Skin of body (tissue), 3 donors: ENCODE measurements at places on chromosomes 6 and 20.

DNA sequence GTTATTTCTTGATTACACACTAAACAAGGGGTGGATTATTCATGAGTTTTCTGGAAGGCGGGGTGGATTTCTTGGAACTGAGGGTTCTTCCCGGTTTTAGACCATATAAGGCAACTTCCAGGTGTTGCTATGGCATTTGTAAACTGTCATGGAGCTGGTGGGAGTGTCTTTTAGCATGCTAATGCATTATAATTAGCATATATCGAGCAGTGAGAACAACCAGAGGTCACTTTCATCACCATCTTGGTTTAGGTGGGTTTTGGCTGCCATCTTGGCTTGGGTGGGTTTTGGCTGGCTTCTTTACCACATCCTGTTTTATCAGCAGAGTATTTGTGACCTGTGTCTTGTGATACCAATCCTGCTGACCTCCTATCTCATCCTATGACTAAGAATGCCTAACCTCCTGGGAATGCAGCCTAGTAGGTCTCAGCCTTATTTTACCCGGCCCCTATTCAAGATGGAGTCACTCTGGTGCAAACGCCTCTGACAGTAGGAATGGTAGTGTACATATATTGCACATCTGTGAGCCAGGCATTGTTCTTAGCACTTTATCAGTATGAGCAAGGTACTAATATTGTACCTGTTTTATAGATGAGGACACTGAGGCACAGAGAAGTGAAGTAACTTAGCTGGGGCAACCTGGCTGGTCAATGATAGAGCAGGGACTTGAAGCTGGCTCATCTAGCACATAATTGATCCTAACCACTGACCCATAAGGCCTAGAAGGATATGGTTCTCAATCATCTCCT, 203.7 kb downstream of the NFATC2 start:
- no peak for DNase-seq

GRCh38 chr20:44011251-44011940, 96.7 kb downstream of the TOX2 start:
- DNase-seq, result no peak

DNA sequence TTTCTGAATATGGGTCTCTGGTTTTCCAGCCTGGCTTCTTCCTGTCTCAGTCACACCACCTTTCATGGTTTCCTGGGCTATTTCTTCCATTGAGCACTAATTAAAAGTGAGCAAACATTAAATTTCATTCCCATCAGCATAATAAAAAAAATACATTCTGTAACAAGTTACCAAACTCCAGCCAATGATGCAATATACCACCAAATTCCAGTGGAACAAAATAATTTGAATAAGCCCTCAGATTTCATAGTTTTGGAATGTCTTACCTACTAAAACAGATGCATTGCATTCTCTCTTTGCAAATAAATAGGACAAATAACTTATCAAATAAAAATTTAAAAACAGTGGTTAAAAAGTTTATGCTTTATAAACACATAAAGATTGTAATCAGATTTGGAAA, 97.8 kb upstream of the PRDM1 start:
- no peak for DNase-seq

DNA sequence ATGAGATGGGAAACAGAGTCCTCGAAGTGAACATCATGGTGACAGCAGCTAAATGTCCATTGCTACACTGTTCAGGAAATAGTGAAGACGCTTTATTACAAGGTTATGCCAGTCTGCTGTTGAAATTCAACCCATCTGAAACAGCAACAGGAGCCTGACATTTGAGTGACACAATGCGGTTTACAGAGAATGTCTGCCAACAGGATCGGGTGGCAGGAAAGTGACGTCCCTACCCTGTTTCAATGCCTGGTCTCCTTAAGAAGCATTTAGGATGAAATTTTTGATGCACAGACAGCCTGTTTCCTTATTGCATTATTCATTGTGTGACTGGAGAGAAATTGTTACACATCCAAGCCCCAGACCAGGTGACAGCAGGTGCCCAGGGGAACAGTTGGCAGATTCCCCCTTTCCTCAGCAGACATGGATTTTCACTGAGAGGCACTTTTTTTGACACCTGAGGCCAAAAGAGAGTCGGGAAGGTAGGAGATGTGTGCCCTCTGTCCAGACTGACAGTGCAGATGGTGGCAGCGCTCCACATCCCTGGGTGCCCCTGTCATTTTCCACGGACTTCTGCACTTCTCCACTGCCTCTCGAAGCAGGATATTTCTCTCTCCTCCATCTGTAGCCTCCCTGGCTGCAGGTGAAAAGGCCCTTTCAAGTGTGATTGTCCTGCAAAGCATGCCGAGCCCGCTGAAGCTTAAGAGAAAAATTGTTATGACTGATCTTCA, 87.9 kb downstream of the BFSP1 start:
- no peak for DNase-seq

- peak; percentile 50 for DNase-seq
These were observed 587 bp downstream of the PDSS2 start for GRCh38 chr6:107458672-107459282.

DNA sequence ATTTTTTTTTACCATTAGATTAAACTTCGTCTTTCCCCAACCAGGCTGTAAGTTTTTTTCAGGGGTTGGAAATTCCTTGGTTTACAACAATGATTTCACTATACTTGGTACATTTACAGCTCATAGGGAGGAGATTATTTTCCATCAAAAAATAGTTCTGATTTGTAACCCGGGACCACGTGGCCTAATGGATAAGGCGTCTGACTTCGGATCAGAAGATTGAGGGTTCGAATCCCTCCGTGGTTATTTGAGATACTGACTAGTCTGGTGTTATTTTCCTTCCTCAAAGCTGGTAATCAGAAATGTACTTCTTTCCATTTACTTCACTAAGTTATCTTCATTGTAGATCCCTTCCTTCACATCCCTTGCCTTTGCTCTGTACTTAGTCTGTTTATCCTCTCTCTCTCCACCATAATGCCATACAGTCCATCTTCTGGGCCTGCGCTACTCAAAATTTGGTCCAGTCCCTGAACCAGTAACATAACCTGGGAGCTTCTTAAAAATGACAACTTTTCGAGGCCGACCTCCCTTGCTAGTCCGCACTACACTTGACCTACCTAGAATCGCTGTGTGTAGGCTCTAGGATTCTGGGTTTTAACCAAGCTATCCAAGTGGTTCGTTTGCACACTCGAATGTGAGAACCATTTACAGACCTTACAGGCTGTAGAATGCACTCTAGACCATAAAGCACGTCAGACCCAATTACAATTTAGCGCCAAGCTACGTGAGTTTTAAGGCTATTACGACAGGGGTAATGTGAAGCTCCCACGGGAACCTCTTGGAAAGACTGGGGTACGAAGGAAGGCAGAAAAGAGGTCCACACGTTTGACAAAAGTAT, 42.1 kb upstream of the BTN3A2 start:
- peak; percentile 80 for DNase-seq

- DNase-seq, result no peak
These were observed 44.0 kb upstream of the DDR1 start for GRCh38 chr6:30840084-30840934.

GRCh38 chr6:134235937-134236751, 81.8 kb downstream of the SGK1 start:
- DNase-seq, result no peak

DNA sequence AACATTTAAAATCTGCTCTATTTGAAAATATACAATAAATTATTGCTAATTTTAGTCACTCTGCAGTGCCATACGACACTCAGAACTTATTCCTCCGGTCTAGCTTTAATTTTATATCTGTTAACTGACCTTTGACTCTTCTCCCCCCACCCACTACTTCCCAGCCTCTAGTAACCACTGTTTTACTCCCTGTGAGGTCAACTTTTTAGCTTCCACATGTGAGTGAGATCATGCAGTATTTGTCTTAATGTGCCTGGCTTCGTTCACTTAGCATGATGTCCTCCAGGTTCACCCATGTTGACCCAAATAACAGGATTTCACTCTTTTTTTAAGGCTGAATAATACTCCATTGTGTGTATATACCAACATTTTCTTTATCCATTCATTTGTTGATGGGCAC, 80.8 kb downstream of the RPP40 start:
- no peak for DNase-seq

DNA sequence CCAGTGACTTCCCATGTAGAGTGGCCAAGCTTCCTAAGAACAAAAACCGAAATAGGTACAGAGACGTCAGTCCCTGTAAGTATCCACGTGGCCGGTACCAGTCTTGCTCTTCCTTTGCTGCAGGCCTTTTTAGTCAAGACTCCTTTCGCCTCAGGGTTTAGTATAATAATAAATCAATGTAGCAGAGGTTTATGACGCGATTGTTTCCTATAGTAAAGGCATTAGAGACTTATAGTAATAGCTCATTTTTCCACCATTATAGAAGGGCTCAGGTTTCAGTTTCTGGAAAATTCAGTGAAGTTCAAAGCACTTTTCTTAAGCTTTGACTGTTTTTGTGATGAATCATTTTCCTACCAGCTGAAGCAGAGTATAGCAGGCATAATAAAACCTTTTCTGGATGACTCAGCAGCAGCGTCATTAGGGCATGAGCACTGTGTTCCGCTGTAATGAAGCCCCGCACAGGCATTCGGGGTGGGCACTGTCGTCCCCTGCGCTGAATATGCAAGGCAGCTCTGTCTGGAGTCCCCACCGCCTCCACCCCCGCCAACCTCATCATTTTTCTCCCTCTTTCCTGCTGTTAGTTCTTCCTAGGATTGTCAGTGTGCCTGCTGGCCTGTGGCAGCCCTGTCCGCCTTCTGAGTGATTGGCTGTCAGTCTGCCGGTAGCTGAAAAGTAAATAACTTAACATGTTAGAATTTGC, 51.3 kb downstream of the PTPN1 start:
- DNase-seq, result no peak

DNA sequence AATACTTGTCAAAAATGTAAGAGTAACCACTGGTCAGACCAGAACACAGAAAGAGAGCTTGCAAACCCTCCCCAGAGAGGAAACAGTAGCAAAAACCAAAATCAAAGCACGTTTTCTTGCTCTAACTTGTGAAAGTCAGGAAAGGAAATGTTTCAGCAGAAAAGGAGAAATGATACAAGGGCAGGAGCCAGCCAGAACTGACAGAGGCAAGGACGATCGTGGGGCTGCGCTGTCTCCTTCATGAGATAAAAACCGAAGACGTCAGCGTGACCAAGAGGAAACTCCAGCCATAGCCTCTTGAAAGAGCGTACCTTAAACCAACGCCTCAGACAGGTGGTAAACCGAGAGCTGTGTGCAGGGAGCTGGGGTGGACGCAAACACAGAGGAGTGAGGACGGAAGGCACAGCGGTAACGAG, 27.5 kb downstream of the LAMA5 start:
- no peak for DNase-seq

DNA sequence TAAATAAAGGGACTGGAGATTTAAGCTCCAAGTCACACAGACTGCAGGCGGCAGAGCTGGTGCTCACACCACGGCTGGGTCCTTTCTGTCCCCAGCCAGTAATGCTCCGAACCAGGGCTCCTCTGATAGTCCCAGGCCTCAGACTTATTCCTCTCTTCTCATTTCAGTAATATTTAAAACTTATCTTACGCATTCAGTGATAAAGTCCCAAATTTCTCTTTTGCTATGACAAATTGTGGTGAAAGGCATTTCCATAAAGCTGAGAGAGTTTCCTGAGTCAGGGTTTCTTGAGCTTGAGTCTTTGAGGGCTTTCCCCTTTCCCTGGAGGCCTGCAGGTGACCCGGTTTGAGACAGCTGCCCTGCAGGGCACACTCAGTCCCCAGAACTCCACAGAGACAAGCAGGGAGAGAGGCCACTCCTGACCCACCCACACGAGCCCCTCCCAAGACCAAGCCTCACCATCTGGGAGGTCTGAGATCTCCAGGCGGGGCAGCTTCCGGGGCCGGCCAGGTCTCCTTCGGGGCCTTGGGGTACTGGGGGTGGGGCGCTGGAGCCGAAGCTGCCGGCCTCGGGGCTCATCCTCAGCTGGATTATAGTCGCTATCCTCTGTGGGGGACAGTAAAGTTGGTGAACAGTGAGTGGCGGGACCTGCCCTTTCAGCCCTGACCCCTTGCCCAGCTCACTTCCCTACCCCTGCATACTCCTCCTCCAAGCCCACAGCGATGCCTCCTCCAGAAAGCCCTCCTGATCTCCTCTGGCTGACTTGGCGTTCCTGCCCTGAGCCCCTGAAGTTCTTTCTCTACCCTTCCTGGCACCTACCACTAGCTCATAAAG, 6.6 kb downstream of the ZNF335 start:
- DNase-seq, result no peak

DNA sequence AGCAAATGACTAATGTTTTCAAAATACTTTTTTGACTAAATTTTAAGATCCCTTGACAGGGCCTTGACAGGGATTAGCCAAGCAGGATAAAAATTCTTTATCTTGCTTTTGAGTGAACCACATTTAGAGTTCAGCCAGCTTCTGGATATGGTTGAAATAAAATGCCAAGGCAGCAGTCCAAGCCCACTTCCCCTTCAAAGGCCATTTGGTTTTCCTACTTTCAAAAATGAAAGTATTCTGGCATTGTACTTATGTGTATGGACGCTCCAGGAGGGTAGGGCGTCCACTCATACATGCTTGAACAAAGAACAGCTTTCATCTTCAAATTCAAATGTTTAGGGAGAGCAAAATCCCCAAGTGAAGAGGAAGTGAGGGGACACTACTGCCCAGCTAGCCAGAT, 82.3 kb upstream of the BCLAF1 start:
- no peak for DNase-seq

DNA sequence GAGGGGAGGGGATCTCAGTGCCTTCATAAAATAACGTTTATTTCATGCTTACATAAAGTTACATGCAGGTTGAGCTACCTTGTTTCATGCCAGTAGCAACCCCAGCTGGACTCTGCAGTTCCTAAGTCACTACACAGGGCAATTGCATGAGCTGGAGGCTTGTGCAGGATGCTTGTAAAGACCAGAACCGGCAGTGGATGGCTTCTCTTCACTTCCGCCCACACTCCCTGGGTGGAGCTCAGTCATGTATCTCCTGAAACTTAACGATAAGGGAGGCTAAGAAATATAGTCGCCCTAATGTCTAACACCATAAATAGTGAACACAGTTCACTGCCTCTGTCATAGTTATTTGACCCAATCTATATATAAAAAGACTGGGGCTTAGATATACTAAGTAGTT, 99.4 kb upstream of the RAB32 start:
- no peak for DNase-seq

DNA sequence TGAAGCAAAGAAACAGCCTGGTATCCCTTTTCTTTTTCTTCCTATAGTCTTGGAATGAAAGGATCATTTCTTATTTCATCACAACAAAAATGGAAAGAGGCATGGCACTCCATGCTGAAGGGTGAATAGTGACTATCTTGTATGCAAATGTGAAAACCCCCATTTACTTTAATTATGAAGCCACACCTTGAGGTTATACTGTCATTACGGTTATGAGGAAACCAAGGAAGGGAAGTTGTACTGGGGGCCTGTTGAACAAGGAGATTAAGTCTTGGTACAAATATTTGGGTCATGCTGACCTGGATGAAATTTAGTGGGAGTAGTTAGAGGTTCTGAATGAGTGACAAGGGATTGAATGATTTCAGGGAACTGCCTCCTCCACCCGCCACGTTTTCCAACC, 8.7 kb upstream of the STXBP5 start:
- no peak for DNase-seq
